PC-3 (cell line): ENCODE measurements at places on chromosomes 7 and 10. TPM values are rescaled to one million over a fixed set of nuclear protein-coding genes. Genes with fewer than 3 reads are reported as not detected.

The KLF14 gene
- not detected in 2 replicates for total RNA-seq

The PLEKHS1 gene
- not detected in 2 replicates for total RNA-seq

The TYW1B gene
- 3.7 and 3.9 TPM in 2 replicates for total RNA-seq

The SLC29A3 gene
- 3.9 and 4.4 TPM in 2 replicates for total RNA-seq

The CYP2C9 gene
- total RNA-seq = not detected in 2 replicates

The DKK1 gene
- 1,187 and 1,592 TPM in 2 replicates for total RNA-seq

The FOXP2 gene
- total RNA-seq = not detected in 2 replicates

The PPP1R3A gene
- total RNA-seq = not detected in 2 replicates

The SFRP5 gene
- total RNA-seq = not detected in 2 replicates

The BNIP3 gene
- total RNA-seq = 197 and 225 TPM in 2 replicates

The SOSTDC1 gene
- 0.22 and 0.63 TPM in 2 replicates for total RNA-seq

The EPO gene
- not detected in 2 replicates for total RNA-seq

The ADAM22 gene
- 4.4 and 5.9 TPM in 2 replicates for total RNA-seq
